Motor neuron (in vitro differentiated cells): ENCODE measurements at places on chromosomes 2 and 18. TPM values are rescaled to one million over a fixed set of nuclear protein-coding genes. Genes with fewer than 3 reads are reported as not detected.

The FBXO41 gene
- total RNA-seq: 2.4 and 3.9 TPM in 2 replicates

The SNTG2 gene
- 1.0 and 1.5 TPM in 2 replicates for total RNA-seq

The PDE1A gene
- 20.0 and 23.5 TPM in 2 replicates for total RNA-seq

The CCDC148 gene
- 1.0 TPM in 2 replicates for total RNA-seq

The POMC gene
- 0.50 TPM in 1 of 2 replicates, not detected in the other for total RNA-seq
